Skin of body (tissue), 3 donors: ENCODE measurements at places on chromosomes 12 and 14.

DNA sequence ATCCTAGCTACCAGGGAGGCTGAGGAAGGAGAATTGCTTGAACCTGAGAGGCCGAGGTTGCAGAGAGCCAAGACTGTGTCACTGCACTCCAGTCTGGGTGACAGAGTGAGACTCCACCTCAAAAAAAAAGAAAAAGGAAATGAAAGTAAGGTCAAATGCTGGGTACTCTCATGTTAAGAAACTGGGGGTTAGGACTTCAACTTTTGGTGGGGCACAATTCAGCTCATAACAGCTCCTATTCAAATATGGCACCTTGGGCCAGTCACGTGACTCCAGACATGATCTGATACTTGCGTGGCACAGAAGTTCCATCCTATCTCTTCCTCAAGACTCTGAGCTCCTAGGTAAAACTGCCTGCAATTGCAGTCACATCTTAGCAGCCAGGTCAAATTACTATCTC, 142.7 kb downstream of the EGLN3 start:
- no peak for DNase-seq

DNA sequence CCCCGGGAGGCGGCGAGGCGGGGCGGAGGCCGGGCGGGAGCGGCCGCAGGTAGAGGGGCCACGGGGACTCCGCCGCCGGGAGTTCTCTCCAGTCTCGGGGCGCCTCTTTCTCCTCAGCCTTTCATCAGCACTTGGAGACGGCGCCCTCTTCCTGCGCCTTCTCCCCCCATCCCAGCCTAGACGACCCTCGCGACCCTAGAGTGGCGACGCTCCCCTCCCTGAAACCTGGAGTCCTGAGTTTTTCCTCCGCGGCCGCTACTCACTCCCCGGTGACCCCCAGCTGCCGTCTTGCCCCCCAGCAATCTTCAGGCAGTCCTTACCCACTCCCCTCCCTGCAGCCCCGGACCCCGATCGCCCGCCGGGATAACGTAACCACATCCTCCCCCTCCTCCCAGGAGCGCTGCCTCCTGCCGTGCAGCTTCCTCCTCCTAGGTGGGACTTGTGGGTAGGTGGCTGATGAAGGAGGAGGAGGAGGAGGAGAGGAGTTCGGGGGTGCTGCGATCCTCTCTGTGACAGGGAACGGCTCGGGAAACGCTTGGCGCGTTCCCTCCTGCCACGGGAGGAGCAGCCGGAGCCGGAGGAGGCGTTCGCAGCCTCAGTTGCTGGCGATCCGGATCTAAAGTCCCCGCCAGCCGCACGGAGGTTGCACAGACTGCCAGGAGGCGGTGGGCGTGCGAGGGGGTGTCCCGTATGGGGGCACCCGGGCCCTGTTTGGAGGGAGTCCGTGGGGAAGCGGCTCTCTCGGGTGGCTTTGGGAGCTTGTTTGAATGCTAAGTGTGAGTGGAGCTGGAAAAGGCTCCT, 891 bp downstream of the PLEKHA5 start:
- peak; percentile 41 for DNase-seq

GRCh38 chr12:2933586-2933985, 25.6 kb upstream of the TEAD4 start:
- no peak for DNase-seq

- peak; percentile 27 for DNase-seq
Measured at GRCh38 chr12:109393437-109394345, 46.0 kb downstream of the MYO1H start.

- DNase-seq, result no peak
Measured at GRCh38 chr12:67333649-67334048, 64.5 kb downstream of the CAND1 start.

DNA sequence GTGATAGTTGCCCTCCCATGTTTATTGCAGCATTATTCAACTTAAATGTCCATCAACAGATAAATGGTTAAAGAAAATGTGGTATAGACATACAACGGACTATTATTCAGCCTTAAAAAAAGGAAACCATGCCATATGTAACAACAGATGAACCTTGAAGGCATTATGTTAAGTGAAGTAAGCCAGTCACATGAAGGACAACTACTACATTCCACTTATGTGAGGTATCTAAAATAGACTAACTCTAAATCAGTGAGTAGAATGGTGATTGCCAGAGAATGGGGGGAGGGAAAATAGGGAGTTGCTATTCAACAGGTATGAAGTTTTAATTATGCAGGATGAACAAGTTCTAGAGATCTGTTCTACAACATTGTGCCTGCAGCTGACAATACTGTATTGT, 10.1 kb downstream of the PCNX4 start:
- no peak for DNase-seq

- DNase-seq, result peak; percentile 93
Measured at GRCh38 chr12:55738123-55739024, 4.5 kb upstream of the GDF11 start.

GRCh38 chr12:20011200-20011599, 357.1 kb upstream of the PDE3A start:
- DNase-seq, result no peak

- no peak for DNase-seq
Measured at GRCh38 chr12:26749781-26750180, 83.2 kb downstream of the ITPR2 start.

DNA sequence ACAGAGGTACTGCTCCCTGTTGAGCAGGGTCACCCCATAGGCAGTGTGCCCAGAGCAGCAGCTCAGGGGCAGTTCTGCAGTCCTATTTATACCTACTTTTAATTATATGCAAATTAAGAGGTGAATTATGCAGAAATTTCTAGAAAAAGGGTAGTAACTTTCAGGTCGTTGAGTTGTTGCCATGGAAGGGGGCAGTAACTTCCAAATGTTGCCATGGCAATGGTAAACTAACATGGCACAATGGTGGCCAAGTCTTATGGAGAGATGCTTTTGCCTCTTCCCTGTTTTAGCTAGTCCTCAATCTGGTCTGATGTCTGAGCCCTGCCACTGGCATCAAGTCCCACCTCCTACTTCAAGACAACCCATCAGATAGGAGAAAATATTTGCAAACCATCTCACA, 30.4 kb upstream of the P2RX7 start:
- DNase-seq, result no peak

DNA sequence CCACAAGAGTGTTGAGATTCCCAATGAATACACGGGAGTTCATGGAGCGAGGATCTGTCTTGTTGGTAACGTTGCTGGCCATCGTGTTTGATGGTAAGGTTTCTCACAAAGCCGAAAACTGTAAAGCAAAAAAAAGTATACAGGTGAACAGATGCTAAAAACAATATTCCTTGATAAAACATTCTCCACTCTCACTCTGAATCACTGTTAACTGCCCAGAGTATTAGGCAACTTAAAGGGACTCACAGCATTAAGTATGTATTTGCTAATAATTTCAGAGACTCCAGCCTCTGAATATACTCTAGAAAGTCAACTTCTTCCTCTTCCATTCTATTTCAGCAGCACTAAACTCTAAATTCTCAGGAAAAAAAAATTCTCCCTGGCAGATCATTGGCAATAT, 35.1 kb downstream of the HNRNPC start:
- DNase-seq, result no peak

DNA sequence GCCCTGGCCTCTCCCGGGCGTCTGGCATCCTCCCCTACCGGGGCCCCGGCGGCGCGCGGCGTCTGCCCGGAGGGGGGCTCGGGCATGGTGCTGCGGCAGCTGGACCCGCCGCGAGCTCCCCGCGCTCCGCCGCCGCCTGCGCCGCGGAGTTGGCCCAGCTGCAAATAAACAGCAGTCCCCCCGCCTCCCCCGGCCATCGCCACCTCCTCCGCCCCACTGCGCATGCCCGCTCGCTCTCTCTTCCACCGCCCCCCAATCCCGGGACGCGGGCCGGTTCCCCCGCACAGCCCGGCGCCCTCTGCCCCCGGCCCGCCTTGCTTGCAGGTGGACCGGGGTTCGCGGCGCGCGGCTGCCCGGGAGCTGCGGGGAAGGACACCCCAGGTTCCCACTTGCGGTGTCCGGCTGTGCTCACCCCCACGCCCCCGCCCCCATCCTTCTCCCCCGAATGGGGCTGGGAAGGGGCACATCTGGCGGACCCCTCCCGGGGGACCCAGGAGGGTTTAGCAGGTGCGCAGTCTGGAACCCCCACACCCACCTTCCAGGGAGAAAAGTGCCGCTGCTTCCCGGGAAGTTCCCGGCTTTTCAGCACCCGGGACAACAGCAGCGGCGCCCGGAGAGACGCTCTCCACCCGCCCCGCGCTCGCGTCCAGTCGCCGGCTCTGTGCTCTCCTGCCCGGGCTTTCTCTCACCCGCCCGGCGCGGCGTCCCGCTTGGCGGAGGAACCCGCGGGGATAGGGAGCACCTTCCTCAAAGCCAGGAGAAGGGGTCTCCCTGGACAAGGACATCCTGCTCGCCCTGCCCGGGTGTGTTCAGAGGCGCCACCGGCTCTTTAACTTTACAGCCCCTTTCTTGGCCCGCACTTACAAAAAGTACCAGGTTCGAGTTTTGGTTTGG, at the start of gene TMTC1:
TMTC1 (minus strand) TSS at position 170 of the 894 bp plus-strand sequence. CDS start 191 bp downstream, outside the sequence.
- peak; percentile 17 for DNase-seq

DNA sequence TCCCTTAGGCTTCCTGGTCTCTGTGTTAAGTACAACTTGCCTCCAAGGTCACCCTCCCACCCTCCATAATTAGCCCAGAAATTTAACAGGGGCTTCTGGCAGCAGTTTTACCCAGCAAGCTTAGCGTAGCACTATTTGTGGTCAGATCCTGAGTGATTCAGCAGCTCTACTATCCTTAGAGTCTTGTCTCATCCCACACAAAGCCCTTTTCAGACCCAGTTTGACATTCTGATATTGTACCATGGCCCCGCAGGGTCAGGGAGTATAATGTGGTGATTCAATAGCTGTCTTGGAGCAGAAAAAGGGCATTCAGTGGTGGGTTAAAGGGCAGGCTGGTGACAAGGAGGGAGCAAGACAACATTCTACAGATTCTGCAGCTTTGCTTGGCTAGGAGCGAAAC, 153.8 kb upstream of the DDHD1 start:
- DNase-seq, result peak; percentile 54

DNA sequence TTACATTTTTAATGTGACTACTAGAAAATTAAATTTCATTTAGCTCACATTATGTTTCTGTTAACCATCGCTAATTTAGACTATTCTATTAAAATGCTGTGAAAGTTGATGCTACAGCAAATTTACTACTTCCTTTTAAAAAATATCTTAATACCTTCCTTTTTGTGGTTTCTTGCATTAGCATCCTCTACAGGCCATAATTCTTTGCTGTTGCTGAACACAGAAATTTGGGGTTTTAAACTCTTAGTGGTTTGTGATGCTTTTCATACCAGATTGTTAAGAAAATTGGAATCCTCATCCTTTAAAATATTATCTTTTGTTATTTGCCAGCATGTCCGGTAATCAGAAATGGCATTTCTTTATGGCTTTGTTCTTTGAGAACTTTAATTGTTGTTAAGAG, 18.1 kb downstream of the WNK1 start:
- DNase-seq, result no peak

DNA sequence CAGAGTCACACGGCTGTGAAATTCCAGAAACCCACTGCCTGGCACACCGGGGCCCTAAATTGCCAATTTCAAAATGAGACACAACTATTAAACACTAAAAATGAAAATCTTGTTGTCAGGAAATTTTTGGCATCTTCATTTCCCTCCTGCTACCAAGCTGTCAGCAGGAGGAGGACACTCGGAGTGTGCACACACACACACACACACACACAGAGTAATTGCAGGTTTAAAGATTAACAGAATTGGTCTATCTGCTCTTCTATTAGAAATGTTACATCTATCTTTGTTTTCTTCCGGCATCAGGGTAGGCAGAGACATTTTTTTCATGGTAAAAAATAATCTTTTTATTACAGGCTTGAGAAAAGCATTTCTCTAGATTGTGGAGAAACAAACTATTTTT, 314.2 kb downstream of the EGLN3 start:
- no peak for DNase-seq

DNA sequence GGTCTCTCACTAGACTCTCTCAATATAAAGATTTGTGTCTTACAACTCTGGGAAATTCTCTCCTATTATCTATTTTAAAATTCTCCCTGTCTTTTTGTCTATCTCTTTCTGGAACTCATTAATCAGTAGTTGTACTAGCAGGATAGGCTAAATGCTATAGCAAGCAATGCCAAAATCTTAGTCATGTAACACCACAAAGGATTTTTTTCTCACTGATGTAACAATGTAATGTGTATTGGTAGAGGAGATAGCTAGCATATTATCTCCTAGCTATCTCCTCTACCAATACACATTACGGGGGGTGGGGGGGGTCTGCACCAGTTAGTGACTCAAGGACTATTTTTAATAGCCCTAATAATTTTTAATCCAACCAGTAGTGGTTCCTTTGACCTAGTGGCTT, 225.4 kb downstream of the KLHL28 start:
- DNase-seq, result no peak

GRCh38 chr12:9148926-9149325, 33.2 kb upstream of the A2M start:
- DNase-seq, result no peak

DNA sequence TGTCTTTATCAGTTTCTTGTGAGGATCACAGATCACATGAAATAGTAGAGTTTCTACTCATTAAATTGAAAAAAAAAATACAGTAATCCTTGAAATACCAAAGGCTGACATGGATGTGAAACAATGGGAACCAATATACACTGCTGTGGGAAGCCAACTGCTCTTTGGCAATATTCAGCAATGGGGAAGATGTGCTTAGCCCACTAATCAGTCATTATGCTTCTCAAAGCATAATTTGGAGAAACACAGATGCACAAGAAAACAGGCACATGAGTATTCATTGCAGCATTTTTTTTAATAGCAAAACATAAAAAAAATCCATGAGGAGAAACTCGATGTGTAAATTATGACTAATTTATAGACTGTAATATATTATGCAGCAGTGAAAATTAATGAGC, 40.6 kb downstream of the A2M start:
- DNase-seq, result no peak

GRCh38 chr14:81989211-81989610, 455.6 kb upstream of the SEL1L start:
- DNase-seq, result no peak

DNA sequence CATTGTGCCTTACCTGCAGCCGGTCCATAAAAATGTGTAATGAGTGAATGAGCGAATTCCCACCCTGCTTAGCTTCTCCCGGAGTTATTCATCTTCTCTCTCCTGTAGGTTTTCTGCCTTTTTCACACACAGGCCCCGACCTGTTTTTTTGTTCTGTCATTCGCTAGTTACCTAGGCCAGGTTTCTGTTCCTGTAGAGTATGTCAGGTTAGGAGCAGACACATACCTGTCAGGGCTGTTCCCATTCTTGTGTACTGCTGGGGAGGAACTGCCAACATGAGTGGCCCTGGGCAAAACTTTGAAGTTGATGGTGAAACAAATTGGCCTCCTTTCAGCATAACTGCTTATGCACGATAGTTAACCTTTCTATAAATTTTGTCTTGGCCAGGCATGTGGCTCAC, 140.1 kb downstream of the SYNE2 start:
- DNase-seq, result peak; percentile 25
